NCI-H510A treated with DMSO at 0.1 percent for 48 hours (cell line): ENCODE measurements at places on chromosomes 3 and 15.

DNA sequence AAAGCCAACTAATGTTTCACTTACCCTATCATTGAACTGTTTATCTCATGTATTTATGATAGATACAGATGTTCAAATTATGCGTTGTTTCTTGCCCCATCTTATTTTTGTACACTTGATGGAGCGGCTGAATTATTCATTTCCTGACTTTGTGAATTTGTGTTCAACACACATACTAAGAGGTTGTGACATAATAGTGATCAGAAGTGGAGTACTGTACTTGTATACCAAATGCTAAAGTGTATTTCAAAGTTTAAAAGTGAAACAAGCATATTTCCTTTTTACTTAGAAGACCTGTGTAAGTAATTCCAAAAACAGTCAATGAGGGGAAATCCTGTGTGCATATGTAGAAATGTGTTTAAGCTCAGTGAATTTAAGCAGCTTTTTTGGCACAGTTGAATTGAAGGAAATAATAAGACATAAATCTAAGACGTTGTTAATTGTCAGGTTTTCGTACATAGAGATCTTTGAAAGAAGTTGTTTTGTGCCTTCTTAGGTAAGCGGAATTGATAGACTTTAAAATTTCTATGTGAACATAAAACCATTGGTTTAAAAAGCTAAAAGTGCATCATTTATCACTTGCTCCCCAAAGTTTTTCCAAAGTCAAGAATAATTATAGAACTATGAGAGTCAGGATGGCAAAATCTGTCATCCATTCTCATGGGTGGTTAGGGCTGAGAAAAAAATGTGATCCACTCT is 1.9 kb downstream of the NFKBIZ start:
- no peak for DNase-seq

DNA sequence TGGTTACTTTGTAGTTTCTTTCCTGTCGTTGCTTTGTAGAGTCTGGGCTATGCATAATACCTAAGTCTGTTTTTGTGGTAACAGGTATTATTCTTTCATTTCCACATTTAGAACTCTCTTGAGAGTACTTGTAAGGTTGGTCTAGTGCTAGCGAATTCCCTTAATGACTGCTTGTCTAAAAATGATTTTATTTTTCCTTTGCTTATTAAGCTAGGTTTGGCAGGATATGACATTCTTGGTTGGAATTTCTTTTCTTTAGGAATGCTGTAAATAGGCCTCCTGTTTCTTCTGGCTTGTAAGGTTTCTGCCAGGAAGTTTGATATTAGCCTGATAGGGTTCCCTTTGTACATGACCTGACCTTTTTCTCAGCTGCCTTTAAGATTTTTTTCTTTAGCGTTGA is 70.1 kb upstream of the SGO1 start:
- DNase-seq = no peak

GRCh38 chr3:96106701-96107100 is 707.7 kb upstream of the EPHA6 start:
- no peak for DNase-seq

- DNase-seq = peak; percentile 2
Observed at GRCh38 chr15:69225355-69226022, 65.1 kb downstream of the GLCE start.

GRCh38 chr3:141442446-141442845 is 44.4 kb upstream of the RASA2 start:
- DNase-seq = peak; percentile 59

DNA sequence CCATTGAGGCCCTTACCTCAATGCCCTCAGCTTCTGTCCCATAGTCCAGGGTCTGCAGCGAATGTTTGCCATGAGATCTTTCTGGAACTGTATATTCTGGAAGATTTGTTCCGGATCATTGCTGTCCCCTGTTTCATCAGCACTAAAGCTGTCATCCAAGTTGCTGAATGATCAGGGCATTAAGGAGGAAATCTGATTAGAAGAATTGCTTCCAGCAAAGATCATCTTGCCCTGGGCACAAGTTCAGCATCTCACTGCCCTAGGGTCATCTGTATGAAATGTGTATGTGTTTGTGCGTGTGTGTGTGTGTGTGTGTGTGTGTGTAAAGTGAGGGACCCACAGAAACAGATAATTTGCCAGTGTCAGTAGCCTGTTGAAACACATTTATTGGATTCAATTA is 1.4 kb downstream of the TMC3 start:
- no peak for DNase-seq

DNA sequence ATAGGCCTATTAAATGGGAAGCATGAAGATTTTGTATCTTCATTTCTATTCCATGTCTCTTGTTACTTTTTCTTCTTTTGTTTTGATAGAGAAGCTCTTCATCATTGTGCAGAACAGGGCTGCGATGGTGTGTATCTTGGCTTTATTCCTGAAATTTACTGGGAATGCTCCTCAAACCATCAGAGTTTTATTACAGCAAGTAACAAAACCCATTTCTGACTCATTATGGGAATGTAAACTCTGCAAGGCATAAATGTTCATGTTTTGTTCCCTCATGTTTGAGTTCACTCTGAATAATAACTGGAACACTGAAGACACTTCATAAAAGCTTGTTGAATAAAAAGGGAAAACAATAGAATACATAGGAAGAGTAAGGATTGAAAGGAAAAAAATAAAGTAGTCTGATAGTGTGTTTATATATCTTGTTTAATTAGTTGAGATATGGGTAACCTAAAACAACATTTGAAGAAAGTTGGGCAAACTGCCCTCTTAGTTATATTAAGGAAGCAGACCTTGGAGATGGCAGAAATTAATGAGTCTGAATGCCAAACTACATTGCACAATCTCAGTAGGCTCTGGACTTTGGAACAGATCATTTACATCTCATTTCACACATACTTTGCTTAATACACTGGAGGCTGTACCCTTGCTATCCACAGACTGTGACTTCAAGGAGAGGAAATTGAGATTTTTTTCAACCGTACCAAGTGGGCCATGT is 521.5 kb downstream of the GRM7 start:
- DNase-seq = no peak

DNA sequence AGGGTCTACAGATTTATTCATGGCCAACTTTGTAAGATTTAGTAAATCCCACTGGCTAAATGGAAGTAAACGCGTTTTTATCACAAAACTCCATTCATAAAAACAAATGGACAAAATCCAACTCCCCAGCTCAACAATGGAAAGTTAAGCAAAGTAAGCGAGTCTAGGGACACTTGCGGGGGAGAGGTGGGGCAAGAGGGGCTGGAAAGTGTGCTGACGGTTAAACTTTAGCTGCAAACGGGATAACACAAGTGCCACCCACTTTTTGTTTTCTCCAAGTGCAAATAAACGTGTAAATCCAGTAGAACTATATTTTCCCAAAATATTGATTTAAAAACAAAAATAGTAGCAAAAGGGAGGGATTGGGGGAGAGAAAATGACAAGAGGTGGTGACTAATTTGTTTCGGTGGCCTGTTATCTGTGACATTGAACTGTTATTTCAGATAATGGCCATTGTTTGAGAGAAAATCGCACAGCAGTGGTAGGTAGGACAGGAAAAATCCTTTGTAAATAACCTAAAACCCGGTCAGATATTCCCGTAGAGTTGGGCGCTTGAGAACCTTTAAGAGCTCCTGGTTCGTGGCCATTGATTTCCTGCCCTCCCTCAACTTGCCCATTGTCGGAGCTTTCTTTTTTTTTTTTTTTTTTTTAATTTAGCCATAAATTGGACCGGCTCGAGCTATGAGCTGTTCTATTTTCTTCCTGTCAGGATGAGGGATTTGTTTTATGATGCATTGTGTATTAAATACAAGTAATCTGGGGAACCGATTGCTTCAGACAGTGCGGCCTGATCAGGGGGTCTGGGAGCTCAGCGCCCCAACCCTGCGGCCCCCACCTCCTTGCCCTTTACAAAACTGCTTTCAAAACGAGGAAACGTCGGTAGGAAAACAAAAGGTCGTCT is 514.8 kb downstream of the MECOM start:
- no peak for DNase-seq

GRCh38 chr3:102054543-102055080 is 205.3 kb downstream of the NFKBIZ start:
- DNase-seq = no peak

DNA sequence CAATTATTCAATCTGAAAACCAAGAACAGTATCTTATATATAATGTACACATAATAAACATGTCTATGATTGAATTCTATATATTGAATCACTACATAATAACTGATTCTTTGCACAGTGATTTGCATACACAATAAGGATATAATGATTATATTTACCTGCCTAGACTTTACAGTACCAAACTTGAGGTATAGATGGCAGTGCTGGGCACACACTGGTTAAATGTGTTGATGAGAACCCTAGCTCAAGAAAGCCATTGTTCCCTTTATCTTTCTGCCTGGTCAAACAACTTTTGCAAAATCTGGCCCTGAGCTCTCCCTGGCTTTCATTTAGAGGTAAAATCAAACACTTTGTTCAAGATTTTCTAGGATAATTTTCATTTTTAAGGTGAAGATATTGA is 697.7 kb downstream of the TUSC7 start:
- no peak for DNase-seq
